Vagina (tissue), 2 donors: ENCODE measurements at places on chromosomes 6 and 20.

DNA sequence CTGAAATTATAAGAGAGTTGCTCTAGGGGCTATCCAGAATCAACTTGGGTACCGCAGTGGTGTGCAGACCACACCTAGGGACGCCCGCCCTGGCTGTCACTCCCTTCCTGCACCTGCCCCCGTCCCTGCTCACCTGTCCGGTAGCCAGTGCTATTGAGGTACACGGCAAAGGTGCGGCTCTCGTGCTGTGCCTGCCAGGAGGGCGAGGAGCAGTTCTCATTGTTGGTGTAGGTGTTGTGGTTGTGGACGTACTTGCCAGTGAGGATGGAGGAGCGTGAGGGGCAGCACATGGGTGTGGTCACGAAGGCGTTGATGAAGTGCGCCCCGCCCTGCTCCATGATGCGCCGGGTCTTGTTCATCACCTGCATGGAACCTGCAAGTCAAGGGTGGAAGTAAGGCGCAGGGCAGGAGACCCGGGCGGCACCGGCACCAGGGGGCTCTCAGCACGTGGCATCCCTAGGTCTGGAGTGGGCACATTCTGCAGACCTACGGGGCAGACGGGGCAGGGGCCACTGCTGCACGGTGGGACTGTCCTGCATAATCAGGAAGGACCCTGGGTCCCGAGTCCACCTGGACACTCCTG, 48.6 kb downstream of the SULF2 start:
- no peak for DNase-seq

DNA sequence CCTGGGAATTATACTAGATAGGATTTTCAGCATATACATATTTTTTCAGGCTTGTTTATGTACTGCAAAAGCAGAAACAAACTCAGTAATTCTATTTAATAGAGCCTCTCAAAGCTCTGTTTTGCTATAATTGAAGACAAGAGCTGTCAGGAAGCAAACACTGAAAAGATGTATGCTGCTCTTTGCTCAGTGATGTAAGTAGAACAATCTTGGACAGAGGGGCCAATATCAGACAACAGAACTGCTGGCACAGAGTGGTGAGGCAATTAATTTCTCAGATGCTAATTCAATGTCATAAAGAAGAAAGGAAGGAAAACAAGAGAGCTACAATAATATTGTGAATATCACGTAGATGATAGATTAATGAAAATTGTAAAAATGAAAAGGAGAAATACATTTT, 663.3 kb upstream of the ADGRB3 start:
- DNase-seq: no peak

- DNase-seq: no peak
Observed at GRCh38 chr6:109800771-109801170, 109.7 kb downstream of the FIG4 start.

DNA sequence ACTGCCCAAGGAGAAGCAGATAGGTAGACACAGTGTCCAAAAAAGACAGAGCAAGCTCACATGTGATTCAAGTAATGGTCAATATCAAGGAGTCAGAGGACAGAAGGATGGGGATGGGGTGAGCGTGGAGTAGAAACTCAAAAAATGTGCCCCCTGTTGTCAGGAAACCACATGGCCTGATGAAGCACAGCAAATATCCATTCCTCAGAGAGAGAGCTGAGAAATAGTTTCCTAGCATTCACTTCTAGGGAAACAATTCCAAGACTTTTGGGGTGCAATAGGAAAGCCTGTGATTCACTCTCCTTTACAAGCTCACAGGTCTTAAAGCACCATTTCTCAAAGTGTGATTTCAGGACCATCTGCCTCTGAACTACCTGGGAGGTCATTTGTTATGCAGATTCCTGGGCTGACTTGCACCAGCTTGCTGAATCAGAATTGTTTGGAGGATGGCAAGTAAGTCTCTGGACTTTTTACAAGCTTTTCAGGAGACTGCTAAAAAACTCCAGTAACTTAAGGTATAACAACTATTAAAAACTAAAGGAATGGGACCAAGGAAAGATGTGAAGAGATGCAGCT, 432.8 kb downstream of the HDGFL1 start:
- no peak for DNase-seq

GRCh38 chr6:92468066-92468465, 951.3 kb downstream of the EPHA7 start:
- DNase-seq: no peak

GRCh38 chr20:46307139-46307998, 929 bp downstream of the CDH22 start:
- no peak for DNase-seq

DNA sequence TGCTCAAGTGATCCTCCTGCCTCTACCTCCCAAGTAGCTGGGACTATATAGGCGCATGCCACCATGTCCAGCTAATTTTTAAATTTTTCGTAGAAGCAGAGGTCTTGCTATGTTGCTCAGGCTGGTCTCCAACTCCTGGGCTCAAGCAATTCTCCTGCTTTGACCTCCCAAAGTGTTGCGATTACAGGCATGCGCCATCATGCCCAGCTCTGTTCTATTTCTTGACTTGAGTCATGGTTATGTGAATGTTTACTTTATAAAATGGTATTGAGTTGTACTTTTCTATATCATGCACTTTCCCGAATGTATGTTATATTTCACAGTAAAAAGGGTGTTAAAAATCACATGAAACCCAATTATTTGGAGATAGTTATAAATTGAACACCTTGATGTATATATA, 17.3 kb upstream of the ATXN1 start:
- no peak for DNase-seq

GRCh38 chr6:38110481-38110971, 291.0 kb downstream of the ZFAND3 start:
- DNase-seq: no peak
